ENCODE measurements at places on chromosomes 2 and 18.

DNA sequence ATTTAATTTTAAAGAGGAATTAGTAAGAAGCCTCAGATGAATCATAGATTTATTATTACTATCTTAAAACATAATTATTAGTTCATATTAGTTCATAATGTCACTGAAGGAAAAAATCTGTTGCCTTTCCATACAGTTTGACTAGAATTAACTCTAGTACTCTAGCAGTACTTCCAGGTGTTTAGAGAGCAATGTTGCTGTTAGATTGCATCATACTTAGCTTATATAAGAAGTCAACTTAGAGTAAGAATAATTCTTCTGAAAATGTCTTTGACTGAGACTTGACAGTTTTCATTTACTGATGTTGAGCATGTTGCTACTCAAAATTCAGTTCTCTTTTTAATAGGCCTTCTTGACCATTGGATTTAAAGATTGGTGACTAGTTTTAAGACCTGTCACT is 4.7 kb downstream of the RAB3GAP1 start:
- peaks cover 25% of the 10 kb centered on the region for H3K4me1 ChIP-seq
- DNase-seq, result no peak
- peaks cover 4% of the 10 kb centered on the region for H3K36me3 ChIP-seq
- H3K27ac ChIP-seq, result no peak overlapping the region
- H3K4me3 ChIP-seq, result no peak overlapping the region
- H3K27me3 ChIP-seq, result no peaks in the 10 kb centered on the region

DNA sequence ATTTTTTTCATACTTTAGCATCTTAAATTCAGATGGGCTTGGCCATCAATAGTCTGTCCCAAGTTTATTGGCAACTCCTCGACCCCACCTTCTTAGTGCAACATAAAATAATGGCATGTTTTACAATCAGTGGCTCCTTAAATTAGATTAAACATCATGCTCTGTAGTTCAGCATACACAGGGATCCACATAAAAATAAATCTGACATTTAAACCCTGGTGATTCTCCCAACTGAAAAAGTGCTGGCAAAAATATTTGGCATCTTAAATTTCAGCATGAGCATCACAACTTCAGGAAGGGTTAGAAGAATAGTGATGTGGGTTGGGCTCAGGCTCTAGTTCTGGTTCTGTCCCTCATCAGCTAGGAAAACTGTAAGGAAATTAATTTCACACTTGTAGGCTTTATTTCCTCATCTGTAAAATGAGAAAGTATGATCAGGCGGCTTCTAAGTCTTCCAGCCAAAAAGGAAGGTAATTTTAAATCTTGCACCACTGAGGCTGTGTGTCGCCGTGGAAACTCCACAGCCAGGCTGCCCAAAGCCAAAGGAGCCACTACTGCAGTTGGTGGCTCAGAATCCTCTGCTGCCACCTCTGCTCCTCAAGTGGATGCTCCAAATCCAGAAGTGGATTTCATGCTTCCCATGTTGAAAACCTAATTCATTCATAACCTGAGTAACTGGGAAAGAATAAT is 17.6 kb upstream of the EPG5 start:
- no peak overlapping the region for H3K27ac ChIP-seq
- H3K4me3 ChIP-seq, result no peak overlapping the region
- no peaks in the 10 kb centered on the region for H3K4me1 ChIP-seq

DNA sequence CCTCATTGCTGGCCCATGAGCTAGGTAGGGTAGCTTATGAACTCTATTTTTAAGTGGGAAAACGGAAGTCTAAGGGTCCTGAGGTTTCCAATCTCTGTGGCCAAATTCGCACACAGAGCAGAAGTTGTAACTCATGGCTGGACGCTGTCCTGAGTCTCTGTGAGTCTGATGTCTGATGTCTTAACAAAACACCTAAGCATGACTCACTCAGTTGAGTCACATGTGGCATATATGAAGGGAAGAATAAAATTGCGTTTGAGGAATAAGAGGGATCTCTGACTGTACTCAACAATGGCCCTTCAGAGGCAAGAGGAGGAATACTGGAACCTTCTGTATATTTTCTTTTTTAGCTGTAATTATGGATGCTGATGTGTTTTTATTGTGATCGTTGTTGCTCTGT is 569.7 kb downstream of the RIT2 start:
- no peaks in the 10 kb centered on the region for H3K4me1 ChIP-seq
- DNase-seq, result no peak
- H3K36me3 ChIP-seq, result no peaks in the 10 kb centered on the region
- H3K27me3 ChIP-seq, result no peaks in the 10 kb centered on the region
- H3K27ac ChIP-seq, result no peak overlapping the region

DNA sequence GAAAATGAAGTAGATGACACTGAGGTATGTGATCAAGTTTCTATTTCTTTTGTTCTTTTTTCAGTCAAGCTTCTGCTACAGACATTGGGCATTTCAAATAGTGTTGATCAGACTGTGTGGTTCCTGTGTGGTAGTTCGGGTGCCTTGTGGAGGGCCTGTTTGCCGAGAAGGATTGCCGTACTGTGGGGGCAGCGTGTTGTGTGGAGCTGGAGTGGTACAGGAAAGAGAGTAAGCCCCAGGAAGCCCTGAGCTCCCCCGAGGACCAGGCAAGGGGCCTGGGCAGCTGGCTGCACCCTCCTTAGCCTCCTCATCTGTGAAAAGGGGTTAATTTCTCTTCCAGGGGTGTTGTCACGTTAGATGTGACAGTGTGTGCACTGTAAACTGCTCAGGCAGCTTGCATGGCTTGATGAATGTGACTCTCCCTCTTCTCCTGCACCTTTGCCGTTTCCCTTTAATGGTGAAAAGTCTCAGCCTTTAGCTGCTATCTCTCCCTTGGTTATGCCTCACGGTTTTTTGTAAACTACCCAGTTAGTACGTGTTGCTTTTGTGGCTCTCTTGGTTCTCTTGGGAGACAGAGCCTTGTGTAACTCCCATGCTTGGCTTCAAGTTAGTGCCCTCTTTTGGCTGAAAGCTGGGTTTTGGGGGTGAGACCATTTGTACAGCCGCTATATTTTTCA is 19.5 kb downstream of the C2orf74 start:
- peaks cover 50% of the 10 kb centered on the region for H3K4me1 ChIP-seq
- no peaks in the 10 kb centered on the region for H3K27me3 ChIP-seq
- H3K27ac ChIP-seq, result no peak overlapping the region
- no peak for DNase-seq
- peaks cover 34% of the 10 kb centered on the region for H3K36me3 ChIP-seq

GRCh38 chr2:120548627-120549608 is 186.8 kb upstream of the GLI2 start:
- DNase-seq, result no peak
- no peaks in the 10 kb centered on the region for H3K4me1 ChIP-seq
- no peaks in the 10 kb centered on the region for H3K36me3 ChIP-seq
- no peak overlapping the region for H3K4me3 ChIP-seq
- no peak overlapping the region for H3K27ac ChIP-seq

GRCh38 chr2:21256006-21256405 is 132.2 kb downstream of the TDRD15 start:
- H3K4me1 ChIP-seq, result no peaks in the 10 kb centered on the region
- H3K36me3 ChIP-seq, result no peaks in the 10 kb centered on the region
- H3K4me3 ChIP-seq, result no peak overlapping the region
- DNase-seq, result no peak

DNA sequence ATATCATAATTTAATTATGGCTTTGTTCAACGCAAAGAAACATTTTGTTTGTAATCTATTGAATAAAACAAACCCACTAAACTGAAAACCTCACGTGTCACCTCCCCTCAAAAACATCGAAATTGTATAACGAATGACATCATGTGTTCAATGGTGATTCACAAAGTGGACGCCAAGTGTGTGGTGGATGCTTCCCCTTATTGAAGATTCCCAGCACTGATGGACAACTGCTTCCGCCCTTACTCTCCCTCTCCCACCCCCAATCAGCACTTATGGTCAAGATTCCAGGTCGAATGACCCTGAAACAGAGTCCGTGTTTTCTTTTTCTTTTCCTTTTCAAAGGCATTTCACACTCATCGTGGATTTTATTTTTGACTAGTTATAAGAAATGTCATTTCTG is 383.0 kb upstream of the SMIM21 start:
- DNase-seq, result no peak
- H3K27me3 ChIP-seq, result no peaks in the 10 kb centered on the region
- no peaks in the 10 kb centered on the region for H3K36me3 ChIP-seq
- H3K4me3 ChIP-seq, result no peak overlapping the region

GRCh38 chr2:186755066-186755465 is 61.2 kb downstream of the FAM171B start:
- H3K27me3 ChIP-seq, result no peaks in the 10 kb centered on the region
- no peaks in the 10 kb centered on the region for H3K36me3 ChIP-seq
- DNase-seq, result no peak

DNA sequence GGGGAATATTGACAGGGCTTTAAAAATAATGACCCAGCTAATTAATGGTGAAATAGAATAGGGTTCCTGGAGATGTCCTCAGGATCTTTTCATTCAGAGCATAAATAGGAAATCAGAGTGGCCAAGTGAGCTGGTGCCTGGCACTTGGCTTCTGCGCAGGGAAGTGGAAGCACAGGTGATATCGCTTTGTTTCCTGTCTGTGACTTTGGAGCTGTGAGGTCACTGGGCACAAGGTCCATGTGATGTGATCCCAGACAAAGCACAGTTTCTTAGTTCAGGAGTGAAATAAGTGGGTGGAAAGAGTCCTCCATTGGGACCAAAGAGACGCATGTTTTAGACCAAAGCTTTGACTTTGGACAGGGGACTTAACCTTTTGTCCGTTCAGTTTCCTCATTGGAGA is 338.3 kb downstream of the CYRIA start:
- no peak for DNase-seq
- H3K4me3 ChIP-seq, result no peak overlapping the region
- H3K36me3 ChIP-seq, result no peaks in the 10 kb centered on the region
- no peaks in the 10 kb centered on the region for H3K4me1 ChIP-seq
- H3K27me3 ChIP-seq, result no peaks in the 10 kb centered on the region
- no peak overlapping the region for H3K27ac ChIP-seq

- no peaks in the 10 kb centered on the region for H3K4me1 ChIP-seq
- H3K27me3 ChIP-seq, result peaks cover 4% of the 10 kb centered on the region
- H3K36me3 ChIP-seq, result no peaks in the 10 kb centered on the region
- H3K27ac ChIP-seq, result peak within 1 kb of the TSS; percentile 51
- peak; percentile 57 for DNase-seq
- peak within 1 kb of the TSS; percentile 72 for H3K4me3 ChIP-seq
These were observed at the start of gene MSL3B for GRCh38 chr2:233867993-233868532. Gene MSL3B (minus strand): TSS chr2:233868386.

- no peak overlapping the region for H3K27ac ChIP-seq
- no peaks in the 10 kb centered on the region for H3K36me3 ChIP-seq
- H3K4me3 ChIP-seq, result no peak overlapping the region
- H3K4me1 ChIP-seq, result no peaks in the 10 kb centered on the region
- no peaks in the 10 kb centered on the region for H3K27me3 ChIP-seq
- DNase-seq, result no peak
These were observed 1.0 kb upstream of the ESPNL start for GRCh38 chr2:238098901-238099713.

DNA sequence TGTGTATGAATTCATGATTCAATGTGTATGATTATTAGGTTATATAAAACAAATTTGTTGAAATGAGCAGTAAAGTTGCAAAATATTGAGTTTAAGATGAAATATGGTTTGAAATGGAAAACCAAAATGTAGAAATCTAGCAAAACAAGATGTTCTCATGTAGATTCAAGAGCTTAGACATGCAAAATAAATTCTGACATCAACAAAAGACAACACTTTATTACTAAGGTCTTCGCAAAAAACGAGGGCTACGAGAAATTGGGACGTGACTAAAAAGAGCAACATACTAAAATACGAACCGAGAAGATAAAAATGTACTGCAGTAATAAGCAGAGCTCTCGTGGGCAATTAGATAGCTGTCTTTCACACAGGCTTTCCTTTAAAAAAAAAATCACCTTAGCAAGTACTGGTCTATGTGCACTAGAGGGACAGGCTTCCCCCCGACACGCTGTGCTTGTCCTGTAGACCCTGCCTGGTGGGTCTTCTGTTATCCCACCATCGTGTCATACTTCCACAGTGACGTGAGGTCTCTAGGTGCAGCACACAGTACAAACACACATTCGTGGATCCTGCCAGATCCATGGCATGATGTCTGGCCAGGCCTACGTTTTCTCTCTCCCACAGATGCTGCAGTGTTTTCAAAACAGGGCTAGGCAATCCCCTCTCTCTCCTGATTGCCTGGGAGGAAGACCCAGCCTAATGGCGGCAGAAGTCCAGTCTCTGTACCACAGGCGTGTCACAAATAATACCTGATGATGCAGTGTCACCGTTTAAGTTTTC is 240.8 kb downstream of the TCF4 start:
- no peak overlapping the region for H3K27ac ChIP-seq
- no peaks in the 10 kb centered on the region for H3K36me3 ChIP-seq
- no peaks in the 10 kb centered on the region for H3K4me1 ChIP-seq
- H3K4me3 ChIP-seq, result no peak overlapping the region

GRCh38 chr18:56330366-56331110 is 307.9 kb downstream of the TXNL1 start:
- DNase-seq, result no peak
- H3K36me3 ChIP-seq, result no peaks in the 10 kb centered on the region
- H3K27ac ChIP-seq, result no peak overlapping the region
- H3K4me1 ChIP-seq, result no peaks in the 10 kb centered on the region

All from CD8-positive, alpha-beta memory T cell (primary cell).